T-cell (primary cell): ENCODE measurements at places on chromosomes 11 and 22.

GRCh38 chr22:43670513-43670912, 141.6 kb downstream of the EFCAB6 start:
- DNase-seq, result no peak

- no peak for DNase-seq
Measured at GRCh38 chr11:133219543-133219942, 312.8 kb downstream of the OPCML start.

GRCh38 chr11:38648604-38649003, 2050.6 kb upstream of the RAG2 start:
- no peak for DNase-seq

DNA sequence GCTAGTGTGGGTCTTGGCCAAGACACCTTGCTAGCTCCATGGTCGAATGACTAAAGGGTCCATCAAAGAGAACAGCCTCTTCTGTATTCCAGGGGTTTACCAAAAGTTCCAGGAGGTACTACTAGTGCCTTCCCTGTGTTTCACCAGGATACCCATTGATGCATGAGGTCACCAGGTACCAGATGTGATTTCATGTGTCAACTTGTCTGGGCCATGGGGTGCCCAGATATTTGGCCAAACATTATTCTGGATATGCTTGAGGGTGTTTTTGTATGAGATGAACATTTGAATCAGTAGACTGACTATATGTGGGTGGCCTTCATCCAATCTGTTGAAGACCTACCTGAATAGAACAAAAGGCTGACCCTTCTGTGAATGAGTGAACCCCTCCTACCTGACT, 92.8 kb downstream of the GALNT18 start:
- DNase-seq, result no peak

DNA sequence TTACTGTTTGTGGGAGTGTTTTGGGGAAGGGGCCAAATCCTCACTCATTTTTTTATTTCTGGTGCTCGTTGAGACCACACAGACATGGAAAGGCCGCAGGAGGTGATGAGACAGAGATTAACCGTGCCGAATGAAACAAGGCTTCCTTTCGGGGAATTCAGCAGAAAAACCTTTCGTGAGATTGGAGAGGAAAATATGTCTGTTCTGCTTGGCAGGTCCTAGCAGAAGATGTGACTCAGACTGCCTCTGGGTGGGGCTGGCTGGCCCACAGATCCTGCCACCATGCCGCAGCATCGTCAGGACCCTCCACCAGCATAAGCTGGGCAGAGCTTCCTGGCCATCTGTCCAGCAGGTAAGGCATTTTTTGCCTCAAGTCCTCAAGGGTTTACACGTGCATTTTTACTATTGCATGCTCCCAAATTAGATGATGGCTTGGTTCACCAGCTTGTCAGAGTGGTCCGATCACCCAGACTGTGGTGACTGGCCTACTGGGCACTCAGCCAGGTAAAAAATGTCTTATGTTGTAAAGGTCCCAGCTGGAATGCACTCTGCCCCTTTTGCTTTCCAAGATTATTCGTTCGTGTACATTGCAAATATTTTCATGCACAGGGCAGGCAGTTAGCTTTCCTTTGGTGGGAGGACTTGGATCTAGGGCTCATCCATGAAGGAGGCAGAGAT, 1.5 kb downstream of the DDB2 start:
- no peak for DNase-seq

DNA sequence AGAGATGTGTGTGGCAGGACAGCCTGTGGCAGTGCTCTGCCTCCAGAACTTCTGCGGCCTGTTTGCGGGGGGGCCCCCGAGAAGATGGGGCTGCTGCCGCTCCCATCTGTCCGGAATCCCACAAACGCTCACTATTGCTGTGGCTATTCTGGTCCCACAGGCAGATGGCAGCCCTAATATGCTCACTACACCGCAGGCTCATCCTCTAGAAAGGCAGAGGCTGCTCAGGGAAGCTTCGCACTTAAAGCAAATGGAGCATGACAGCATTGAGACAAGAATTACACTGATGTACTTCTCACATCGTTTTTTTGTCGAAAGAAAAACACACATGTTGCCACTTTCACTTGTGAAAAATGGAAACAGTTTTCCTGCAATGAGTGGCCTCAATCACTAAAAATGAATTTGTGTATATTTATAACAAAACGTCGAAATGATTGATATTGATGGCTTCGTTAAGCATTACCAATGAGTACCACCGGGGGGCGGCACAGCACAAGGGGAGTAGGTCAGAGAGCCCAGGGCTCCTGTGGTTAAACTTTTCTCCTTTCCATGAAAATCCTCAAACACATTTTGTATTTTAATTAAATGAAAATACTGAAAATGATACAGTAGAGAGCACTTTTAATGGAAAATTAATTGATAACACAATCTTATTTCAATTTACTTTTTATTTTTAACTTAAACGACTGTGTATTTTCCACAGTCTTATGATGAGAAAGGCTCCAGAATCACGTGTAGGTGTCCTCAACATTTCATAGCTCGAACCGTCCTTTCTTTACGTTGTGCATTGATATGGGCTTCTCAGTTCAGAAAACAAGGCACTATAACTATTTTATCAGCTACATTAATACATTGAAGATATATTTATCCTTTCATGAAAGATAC, 69.1 kb downstream of the CTTN start:
- DNase-seq, result peak; percentile 21

- DNase-seq, result no peak
Measured at GRCh38 chr11:1534682-1535081, 37.4 kb downstream of the DUSP8 start.
